ENCODE measurements at places on chromosomes 5 and 9.

DNA sequence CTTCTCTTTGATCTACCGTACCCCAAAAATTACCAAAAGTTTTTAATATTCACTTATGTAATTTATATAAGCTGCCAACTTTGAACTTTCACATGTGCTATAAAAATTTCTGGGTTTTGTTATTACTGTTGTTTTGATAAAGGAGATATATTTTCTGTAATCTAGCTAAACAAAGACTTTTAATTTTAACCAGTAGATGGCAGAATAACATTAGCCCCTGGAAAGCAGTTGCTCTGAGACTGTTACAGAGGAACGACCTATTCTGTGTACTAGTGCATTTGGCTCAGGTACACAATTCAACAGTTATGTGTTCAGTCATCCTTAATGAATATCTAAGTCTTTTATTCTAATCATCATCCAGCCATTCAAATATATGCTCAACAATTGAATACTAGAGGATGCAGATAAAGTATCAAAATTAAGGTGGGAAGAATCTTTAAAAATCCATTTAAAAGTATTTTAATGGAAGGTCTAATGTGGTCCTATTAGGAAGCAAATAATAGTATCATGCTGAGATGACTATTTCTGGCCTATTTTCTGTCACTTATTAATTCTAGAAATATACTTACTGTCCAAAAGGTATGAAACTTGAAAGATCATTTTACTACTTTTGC, 8.6 kb downstream of the KLHL9 start:
- DNase-seq, result peak; percentile 59

DNA sequence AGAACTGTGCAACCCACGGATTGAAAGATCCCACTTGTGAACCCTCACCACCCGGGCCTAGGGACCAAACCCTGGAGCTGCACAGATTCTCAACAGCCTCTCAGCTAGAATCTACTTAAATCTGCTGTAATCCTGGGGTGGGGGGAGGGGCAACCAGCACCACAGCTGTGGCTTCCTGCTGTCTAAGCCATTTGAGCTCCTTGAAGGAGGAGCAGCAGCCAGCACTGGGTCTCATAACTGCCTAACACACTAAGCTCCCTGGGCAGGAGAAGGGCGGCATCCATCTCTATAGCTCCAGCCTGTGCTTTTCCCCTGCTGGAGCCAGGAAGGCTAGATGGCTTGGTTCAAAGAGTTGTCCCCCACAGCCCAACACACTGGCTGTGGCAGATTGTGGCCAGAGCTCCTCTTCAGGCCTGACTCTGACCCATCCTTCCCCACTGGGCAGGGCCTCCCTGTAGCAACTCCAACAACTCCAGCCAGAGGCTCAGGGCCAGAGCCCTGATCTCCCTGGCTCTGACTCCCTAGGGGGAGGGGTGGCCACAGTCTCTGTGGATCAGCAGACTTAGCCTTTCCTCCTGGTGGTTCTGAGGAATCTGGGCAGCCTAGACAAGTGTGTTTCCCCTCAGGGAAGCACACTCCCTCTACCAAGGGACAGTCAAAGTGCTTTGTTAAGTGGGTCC, 72.0 kb upstream of the C9orf72 start:
- no peak for DNase-seq

DNA sequence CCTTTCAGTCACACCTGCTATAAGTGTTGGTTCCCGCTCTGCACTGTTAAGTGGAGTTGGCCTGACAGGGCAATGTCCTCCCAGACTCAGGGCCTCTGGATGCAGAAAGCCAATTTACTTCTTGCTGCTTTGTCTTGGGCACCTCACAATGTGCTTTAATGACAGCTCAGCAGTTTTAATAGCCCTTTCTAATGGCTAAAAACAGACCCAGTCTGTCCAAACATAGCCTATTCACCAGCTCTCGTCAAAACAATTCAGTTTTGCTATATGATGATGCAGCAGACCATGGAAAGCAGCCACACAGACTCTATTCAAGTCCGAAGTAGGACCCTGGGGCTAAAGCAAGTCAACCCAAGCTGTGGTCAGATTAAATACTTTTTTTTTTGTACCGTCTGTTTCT, 529.1 kb upstream of the SEMA6A start:
- no peak for DNase-seq

GRCh38 chr5:40492056-40492455, 187.7 kb upstream of the PTGER4 start:
- DNase-seq, result no peak

DNA sequence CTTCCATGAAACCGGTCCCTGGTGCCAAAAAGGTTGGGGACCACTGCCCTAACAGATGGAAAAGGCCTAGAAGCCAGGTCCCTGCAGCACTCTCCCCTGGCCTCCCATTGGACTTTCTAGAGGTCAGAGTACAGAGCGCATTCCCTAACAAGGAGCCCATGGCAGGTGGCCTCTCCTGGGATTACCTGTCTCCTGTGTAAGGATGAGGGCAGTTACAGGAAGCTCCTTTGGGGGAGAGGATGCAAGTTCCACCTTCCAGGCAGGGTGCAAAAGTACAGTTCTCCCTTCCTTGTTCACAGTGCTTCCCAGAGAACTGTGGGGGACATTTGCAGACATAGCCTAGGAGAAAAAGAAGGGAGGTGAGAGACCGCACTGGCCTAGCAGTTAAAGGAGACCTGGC, 62.4 kb downstream of the SLC36A1 start:
- DNase-seq, result no peak

DNA sequence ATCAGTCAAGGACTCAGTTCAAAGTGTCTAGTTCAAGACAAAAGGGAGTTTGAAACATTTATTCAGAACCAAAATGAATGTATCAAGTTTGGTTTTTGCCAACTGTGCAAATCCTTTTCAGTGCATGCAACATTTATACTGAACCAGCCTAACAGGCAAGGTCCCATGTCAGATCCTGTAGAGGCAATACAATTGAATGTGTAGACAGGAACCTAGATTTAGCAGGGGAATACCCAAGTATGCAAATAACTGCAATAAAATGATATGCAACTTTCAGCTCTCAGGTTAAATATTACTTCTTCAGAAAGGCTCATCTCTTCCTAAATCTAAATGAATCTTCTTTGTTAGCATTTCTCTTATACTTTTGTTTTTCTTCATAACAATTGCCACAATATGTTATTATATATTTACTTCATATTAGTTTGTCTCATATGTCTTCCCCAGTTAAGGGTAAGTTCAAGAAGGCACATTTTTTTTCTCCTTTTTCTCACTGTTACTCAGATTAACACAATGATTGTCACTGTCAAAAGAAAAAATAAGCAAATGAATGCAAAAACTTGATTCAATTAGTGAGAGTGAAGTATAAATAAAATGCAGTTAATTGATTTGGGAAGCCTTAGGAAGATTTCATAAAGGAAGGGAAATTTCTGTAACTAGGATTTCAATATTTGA, 163.9 kb upstream of the RASA1 start:
- DNase-seq, result no peak

DNA sequence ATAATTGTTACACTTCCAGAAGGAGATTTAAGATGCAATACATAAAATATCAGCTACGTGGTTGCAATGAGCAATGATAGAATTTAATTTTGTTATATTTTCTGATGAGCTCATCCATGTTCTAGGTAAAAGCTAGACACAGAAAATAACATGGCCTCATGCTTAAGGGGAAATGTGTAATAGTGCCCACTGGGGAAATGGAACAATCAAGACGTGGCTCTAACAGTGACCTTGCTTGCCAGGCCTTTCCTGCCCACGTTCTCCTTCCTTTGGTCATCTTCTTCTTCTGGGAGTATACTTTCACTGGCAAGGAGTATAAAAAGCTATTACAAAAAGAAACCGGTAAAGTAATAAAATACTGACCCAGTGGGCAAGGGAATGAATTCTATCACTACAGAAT, 116.2 kb upstream of the TMEM161B start:
- DNase-seq, result no peak

- no peak for DNase-seq
Observed at GRCh38 chr5:142290577-142291299, 34.1 kb downstream of the SPRY4 start.

DNA sequence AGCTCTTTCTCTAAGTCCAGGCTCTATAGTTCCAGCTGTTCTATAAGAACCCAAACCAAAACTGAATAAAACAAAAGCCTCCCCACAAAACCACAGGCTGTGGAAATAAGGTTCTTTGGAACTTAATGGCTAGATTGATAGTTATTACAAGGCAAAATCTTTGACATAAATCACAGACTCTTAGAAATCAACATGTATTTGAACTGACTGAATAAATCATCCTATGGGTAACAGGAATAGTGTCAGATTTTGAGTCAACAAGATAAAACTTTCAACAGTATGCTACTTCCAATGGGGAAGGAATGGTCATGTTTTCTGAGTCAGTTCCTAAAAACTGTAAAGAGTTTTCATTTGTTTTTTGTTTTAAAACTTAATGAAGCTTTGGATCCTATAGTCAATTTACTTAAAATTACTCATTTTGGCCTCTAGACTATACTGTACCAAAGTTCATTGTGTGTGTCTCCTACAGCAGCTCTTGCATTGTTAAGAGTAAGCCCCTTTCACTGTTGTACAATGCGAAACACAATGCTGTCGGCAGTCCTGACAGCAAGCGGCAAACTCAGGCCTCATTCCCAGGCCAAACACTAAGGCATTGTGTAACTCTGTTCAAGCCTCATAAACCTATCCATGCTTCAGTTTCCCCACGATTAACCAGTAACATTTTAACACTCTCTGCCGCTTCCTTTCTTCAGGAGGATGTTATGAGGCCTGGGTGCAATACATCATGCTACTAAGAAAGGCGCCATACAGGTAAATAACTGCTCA, 134.1 kb downstream of the ARL15 start:
- no peak for DNase-seq

DNA sequence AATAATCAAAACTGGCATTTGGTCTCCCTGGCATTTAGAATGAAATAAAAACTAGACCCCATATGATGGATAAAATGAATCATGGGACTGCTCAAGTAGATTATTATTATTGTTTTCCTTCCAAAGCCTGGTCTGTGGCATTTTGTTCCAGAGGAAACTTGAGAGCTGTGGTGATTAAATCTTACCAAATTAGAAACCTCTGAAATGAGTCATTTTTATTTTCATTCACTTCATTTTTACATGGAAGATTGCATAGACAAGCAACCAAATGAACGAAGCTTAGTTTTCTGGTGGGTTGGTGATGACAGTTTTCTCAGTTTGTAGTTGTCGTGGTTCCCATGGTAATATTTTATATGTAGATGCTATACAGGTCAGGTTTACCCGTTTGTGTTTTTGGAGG, 23.4 kb downstream of the PAM start:
- DNase-seq, result peak; percentile 79

- DNase-seq, result no peak
Observed at GRCh38 chr5:176727983-176728675, 80.8 kb downstream of the TSPAN17 start.

- DNase-seq, result no peak
Observed at GRCh38 chr5:50822761-50823160, 156.3 kb downstream of the PARP8 start.

GRCh38 chr9:35225677-35226076, 63.9 kb downstream of the UNC13B start:
- DNase-seq, result no peak

DNA sequence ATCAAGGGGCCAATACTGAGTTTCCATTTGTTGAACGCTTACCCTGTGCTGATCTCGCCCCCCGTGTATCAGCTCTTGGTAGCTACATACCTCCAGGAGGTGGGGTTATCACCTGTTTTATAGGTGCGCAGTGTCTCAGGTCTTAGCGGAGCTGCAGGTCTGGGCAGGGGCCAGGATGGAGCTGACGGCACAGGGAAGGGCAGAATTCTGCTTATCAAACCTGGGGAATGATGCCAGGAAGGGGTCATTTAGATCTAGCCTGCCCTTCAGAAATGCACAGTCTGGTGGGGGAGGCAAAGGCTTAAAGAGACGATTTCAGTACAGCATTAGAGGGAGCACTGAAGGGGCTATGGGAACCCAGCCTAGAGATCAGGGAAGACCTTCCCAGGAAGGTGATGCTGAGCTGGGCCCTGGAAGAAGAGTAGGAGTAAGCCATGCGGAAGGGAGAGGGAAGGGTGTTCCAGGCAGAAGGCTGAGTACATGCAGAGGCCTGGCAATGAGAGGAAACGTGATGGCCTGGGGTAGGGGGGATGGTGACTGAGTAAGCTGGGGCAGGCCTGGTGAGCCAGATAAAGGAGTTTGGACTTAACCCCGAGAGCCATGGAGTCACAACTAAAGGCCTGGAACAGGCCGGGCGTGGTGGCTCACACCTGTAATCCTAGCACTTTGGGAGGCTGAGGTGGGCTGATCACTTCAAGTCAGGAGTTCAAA, 31.5 kb downstream of the OLFML2A start:
- no peak for DNase-seq

- DNase-seq, result no peak
Observed at GRCh38 chr5:58477760-58478376, 13.4 kb upstream of the GAPT start.

DNA sequence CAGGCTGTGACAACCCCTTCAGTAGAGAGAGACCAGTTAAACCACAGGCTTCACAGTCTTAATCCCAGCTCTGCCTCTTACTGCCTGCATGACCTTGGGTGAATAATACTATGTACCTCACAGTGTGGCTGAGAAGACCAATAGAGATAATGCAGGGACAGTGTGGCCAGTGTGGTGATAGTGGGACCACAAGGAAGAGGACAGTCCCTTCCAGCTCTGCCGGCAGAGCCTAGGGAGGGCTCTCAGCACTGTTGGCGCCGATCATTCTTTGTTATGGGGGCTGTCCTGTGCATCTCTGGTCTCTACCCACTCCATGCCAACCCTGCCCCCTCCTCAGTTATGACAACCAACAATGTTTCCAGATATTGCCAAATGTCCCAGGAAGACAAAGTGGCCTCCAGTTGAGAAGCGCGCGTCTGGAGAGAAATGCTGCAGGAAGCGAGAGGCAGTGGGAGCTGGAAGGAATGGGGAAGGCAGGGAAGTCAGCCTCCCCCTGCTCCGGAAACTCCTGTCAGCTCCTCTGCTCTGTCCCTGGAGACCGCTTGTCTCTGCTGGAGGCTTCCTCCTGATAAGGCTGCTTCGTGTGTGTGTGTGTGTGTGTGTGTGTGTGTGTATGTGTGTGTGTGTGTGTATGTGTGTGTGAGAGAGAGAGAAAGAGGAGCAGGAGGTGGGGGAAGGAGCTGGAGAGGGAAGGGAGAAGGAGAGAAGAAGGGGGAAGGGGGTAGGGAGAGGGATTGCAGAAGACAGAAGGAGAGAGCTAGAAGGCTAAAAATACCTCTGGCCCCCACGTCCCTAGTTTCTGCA, 31.8 kb upstream of the FABP6 start:
- no peak for DNase-seq

DNA sequence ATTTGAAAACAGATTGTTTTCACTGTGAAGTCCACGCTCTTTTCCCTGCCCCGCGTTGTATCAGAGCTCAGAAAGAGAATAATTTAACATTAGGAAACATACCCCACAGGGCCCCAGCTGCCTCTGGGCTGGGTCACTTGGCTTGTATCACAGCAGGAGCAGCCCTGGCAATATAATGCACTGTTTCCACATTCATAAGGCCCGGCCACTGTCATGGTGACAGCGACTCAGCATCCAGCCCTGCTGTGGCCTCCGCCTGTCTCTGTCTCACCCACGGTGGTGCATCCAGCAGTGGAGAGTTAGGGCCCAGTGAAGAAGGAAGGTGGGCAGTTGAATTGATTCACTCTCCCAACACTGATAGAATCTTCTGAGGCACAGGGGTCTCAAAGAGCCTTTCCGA, 188.9 kb downstream of the NSG2 start:
- DNase-seq, result no peak

GRCh38 chr9:127122176-127123063, at the start of gene ANGPTL2:
Gene ANGPTL2 (minus strand): TSS chr9:127122635. CDS start chr9:127108731, 13,904 bp downstream.
- DNase-seq, result no peak
